ENCODE measurements at places on chromosomes 6 and 20.

GRCh38 chr6:87139236-87139635 lies 16.1 kb upstream of the ZNF292 start:
- DNase-seq = no peak

- DNase-seq = no peak
Measured at GRCh38 chr20:2051946-2052345, 49.7 kb upstream of the STK35 start.

DNA sequence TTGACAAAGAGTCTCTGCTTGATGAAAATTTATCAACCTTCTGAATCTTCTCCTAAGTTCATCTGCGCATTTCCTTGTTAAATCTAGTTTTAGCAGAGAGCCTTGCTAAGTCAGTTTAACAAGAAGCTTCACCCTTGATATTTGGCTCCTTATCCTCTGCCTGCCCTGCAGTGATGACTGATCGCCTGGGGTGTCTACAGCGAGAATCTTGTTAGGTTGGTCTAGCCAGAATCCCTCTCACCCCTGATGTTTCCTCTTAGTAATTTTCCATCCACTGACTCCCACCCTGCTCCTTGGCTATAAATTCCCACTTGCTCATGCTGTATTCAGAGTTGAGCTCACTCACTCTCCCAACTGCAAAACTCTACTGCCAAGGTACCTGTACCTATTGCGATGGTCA lies 114.1 kb downstream of the TENT5A start:
- no peak for DNase-seq

DNA sequence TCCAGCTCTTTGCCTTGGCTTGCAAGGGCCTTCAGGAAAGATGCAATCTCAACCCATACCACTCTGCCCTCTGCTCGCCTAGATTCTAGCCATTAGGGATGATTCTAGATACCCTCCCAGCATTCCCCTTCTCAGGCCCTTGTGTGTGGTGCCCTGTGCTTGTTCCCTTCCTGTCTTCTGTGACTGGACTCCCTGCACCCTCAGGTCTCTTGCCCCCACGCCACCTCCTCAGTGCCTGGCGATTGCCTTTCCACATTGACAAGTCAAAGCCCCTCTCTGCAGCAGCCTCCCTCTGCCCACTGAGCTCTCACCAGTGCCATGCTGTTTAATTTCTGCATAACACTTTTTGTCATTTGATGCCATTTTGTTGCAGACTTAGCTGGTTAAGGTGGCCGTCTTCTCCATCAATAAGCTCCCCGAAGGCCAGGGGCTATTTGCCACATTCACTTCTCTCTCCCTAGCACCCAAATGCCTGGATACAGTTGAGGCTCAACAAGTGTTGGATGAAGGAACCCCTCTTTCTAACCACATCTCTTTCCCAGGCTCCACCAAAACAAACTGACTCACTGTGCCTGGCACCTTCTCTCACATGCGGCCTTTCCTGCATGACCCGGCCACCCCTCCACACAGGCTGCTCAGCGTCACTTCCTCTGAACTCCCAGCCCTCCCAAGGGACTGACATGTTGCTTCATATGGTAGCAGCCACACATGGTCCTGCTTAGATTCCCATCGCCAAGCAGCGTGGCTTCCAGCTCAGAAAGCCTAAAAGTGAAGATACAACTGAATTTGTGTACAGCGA lies 4.6 kb upstream of the TXNDC5 start:
- DNase-seq = no peak

- DNase-seq = no peak
Measured at GRCh38 chr6:4610256-4610655, 165.9 kb upstream of the CDYL start.

- no peak for DNase-seq
Measured at GRCh38 chr6:118864341-118865099, 29.4 kb upstream of the ASF1A start.

- no peak for DNase-seq
Measured at GRCh38 chr6:87881342-87881895, 166.2 kb upstream of the SPACA1 start.

- DNase-seq = no peak
Measured at GRCh38 chr6:135871878-135872277, 20.4 kb downstream of the PDE7B start.

DNA sequence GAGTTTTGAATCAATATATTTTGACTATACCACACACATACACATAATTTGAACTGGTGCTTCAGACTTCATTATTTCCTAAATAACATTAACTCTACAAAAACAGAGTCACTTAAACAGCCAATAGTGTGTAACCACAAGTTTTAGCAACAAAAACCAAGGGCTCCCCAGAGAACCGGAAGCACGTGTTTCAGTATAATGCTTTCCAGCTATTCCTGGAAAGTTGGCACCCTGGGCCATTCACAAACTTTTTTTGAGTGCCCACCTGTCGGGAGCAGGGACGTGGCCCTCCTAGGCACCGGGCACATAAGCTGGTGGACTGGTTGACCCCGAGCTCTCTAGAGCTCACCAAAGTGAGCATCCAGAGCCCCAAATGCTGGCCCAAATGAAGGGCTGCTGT lies 1.9 kb upstream of the SLC35D3 start:
- no peak for DNase-seq

- DNase-seq = no peak
Measured at GRCh38 chr6:5199283-5199682, 61.5 kb downstream of the LYRM4 start.

- no peak for DNase-seq
Measured at GRCh38 chr6:49902856-49903255, 36.5 kb upstream of the CRISP1 start.

GRCh38 chr6:117629119-117629660 lies 26.9 kb upstream of the GOPC start:
- DNase-seq = no peak

DNA sequence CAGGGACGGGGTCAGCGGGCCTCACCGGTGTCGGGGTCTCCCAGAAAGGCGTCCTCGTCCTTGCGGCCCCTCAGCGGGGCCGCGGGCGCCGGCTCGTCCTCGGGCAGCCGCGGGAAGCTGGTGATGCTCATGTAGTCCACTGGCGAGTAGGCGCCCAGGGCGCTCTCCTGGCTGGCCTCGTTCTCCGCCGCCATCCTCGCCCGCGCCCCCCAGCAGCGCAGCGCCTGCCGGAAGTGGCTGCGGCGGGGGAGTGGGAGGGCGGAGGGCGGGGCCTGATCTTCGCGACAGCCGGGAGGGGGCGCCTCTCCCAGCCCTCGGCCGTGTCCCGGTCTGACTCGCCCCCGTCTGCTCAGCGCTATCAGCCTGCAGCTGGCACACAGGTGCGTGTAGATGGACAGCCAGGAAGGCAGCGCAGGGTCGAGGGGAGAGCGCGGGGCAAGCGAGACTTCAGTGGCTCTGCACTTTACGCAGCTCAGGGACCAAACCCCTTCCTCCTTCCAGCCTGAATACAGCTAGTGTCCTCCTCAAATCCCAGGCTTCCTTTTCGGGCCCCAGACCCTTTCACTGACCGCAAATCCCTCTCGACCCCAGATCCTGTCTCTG lies at the start of gene GGT7:
Gene GGT7 (minus strand): TSS at position 235 of the 603 bp plus-strand sequence. CDS start 41 bp downstream, at position 194.
- DNase-seq = no peak

- no peak for DNase-seq
Measured at GRCh38 chr20:62918831-62919230, 7.5 kb downstream of the DIDO1 start.

- DNase-seq = no peak
Measured at GRCh38 chr6:2748183-2748582, 2.5 kb downstream of the MYLK4 start.

DNA sequence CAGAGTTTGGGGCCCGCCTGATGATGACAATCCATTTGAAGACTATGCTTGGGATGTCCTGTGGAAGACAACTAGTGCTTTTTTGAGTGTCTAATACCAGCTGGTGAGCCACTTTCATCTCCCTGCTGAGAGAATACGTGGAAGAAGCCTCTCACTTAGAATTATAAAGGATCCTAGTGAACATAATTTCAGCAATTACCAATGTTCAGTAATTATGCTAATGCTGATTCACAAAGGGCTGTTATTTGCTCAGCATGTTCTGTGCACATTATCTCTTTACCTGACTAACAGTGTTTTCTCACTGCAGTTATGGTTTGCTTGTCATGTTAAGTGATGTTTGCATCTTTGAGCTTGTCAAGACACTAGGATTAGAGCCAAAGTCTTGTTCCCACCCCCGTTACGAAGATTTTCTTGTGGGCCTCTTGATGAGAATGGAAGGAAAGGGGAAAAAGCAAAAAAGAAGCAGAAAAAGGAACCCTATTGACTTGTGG lies 282.1 kb upstream of the CHD6 start:
- no peak for DNase-seq

DNA sequence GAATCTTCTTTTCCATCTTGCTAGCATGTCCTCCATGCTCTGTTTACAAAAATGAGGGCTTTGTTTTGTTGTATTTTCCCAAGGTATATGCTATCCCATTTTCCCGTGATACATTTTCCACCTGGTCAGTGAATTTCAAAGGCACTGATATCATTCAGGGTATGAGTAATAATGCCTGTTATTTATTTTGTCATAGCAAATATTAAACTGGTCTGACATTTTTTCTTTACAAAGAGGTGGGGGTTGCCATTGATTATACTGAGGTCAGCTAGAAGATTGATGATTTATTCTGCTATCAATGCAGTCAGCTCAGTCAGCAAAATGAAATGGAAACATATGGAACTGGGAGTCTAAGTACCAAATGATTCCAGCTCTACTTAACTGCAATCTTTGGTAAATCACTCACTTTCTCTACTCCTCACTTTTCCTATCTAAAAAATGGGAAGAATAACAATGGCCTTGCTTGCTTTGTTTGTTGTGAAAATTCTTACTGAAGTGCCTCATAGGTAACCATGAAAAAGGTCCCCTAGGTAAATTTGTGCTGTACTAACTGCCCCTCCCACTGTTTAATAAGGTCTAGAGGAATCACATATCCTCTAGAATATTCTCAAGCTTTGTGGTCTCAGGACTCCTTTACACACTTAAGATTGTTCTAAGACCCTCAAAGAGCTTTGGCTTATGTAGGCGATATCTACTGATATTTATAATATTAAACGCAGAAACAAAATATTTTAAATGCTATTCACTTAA lies 64.0 kb downstream of the ARHGAP18 start:
- no peak for DNase-seq

GRCh38 chr6:8079126-8079525 lies 14.9 kb upstream of the BLOC1S5 start:
- no peak for DNase-seq

DNA sequence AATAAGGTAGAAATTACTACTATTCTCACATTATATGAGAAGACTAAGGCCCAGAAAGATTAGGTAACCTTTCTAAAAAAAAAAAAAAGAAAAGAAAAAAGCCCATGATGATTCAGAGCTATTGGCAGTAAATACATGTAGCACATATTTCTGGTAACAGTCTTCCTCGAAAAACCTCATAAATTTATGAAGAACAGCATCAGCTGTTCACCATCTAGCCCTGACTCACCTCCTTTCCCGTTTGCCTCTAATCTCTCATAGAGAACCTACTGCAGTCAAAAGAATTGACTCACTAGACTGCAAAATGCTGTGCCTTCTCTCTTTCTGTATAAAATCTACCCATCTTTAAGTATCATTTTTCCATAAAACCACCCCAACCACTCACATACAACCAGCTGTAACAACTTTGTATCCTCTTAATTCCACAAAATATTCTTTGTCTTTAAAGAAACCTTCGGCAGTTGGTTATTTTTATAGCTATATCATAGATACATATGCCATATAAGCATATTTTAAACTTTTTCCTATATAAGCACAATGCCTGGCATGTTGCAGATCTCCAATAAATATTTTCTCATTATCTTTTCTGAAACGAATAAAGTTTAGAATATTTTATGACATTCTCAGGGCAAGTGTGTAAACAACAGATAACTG lies 152.7 kb upstream of the ENPP5 start:
- no peak for DNase-seq

- DNase-seq = no peak
Measured at GRCh38 chr6:140546640-140547039, 1172.2 kb upstream of the CITED2 start.

GRCh38 chr6:90759664-90760063 lies 172.8 kb upstream of the MAP3K7 start:
- no peak for DNase-seq

- DNase-seq = no peak
Measured at GRCh38 chr6:25804804-25805203, 27.0 kb downstream of the SLC17A1 start.

DNA sequence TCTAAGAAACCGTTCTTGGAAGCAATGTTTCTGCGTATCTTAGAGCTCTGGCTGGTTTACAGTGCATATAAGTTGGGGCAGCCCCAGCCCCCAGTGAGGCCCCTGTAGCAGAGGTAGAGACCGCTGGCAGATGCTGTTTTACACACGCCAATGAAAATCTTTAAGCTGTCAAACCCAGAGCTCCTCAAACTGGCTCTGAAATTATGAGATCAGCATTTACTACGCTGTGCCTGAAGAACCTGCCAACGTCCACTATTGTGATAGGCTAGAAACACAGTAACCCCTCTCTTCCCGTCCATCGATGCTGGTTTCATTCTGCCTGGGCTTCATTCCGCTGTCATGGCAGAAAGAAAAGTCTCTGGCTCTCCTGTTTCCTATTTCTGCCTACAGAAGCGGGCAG lies 160.6 kb downstream of the SMOC2 start:
- no peak for DNase-seq

- no peak for DNase-seq
Measured at GRCh38 chr6:159833997-159834603, 34.0 kb downstream of the PNLDC1 start.

GRCh38 chr20:19008497-19008896 lies 194.9 kb downstream of the SCP2D1 start:
- no peak for DNase-seq

GRCh38 chr6:25056130-25056529 lies 120.4 kb upstream of the RIPOR2 start:
- no peak for DNase-seq

- no peak for DNase-seq
Measured at GRCh38 chr6:158285656-158286021, 26.6 kb upstream of the TULP4 start.

DNA sequence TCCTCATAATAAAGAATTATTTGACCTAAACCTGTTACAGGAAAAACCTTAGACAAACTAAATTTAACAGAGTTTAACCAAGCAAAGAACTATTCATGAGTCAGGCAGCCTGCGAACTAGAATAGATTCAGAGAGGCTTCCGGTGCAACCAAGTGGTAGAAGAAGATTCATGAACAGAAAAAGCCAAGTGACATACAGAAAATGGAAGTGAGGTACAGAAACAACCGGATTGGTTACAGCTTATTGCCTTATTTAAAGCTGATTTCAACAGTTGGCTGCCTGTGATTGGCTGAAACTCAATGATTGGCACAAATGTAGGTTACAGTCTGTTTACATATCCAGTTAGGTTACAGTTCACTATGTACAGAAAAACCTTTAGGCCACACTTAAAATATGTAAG lies 10.1 kb downstream of the PPP1R3G start:
- DNase-seq = no peak

All from Panc1 (cell line).